Stimulated activated CD4-positive, alpha-beta T cell treated with anti-CD3 and anti-CD28 coated beads, Interleukin-1b, Interleukin-23, amount 100 ng/mL, for 1 hour (primary cell): ENCODE measurements at places on chromosomes 5 and 9.

DNA sequence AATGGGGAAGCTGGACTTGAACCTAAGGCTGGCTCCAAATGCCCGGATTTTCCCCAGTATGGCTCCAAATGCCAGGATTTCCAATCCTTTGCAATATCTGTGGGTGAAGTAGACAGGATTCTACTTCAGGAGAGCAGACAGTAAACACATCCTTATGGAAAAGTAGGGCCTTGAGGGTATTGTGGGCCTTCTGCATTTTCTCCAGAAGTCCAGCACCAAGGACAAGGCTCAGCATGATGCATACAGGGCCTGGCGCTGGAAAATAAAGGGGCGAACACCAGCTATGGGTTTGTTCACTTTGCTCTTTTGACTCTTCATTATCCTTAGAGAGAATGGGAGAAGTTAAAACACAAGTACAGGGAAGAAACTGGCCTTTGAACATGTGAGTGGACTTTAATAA lies 347.5 kb downstream of the SEMA5A start:
- DNase-seq: no peak

GRCh38 chr9:105496826-105497225 lies 49.0 kb downstream of the FSD1L start:
- DNase-seq: no peak

DNA sequence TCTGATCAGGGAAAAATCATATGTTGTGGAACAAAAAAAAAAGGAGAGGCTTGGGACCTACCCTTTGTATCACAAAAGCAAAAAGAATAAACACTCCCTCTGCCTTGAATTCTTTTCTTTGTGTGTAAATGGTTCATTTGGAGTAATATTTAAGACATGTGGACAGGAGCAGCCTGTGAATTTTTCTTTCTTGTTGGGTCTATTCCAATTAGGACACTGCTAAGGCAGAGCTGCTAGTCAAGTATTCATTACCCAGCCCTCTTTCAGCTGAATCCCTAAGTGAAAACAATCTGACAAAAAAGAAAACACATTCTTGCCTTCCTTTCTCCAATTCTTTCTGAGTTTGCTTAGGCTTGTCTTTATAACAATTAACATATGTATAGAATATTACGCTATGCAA lies 330.0 kb downstream of the EBF1 start:
- DNase-seq: no peak

- DNase-seq: no peak
These were observed 36.5 kb upstream of the GLDC start for GRCh38 chr9:6681957-6682501.

DNA sequence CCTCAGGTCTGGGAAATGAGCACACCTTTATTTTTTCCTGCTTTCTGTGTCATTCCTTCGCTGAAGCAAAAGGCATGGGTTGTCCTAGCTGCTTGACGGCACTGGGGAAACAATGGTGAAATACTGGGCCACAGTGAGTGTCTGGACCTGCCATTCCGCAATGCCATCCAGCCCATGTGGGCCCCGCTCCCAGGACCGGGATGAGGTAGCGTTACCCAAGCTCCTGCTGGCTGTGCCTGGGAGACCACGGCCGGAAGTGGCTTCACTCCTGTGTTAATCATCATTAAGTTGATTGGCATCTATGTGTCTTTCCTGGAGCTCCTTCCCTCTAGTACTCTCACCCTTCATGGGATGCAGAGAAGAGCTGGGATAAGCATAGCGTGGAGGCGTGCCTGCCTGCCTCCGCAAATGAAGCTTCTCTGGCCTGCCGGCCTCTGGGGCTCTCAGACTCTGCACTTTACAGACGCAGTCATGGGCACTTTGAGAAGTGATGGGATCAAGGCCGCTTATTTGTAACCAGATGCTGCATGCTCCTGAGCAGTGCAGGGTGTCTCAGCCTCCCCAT lies 16.5 kb upstream of the SMIM32 start:
- no peak for DNase-seq

- no peak for DNase-seq
These were observed 172.9 kb upstream of the NREP start for GRCh38 chr5:111929867-111930266.

DNA sequence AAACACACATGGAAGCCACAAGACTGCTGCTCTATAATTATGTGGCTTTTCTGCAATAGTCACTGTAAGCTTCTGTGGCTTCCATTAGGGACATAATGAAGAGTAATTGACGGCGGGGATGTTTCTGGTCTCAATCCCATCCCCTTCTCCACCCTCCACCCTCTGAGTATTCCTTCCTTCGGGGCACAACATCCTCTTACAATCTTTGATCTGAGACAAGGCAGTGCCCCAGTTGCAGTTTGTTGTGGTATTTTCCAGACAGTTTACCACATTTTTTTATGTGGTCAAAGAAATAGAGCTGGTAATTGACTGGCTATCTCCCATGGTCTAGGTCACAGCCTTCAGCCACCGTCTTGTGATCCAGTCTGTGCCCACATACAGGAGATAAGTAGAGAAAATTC lies 277.7 kb downstream of the NR2F1-AS1 start:
- DNase-seq: no peak

- DNase-seq: no peak
These were observed 75.4 kb downstream of the EMB start for GRCh38 chr5:50365426-50366251.

GRCh38 chr5:122743261-122743660 lies 31.6 kb upstream of the SNX2 start:
- no peak for DNase-seq

- DNase-seq: no peak
These were observed 50.8 kb upstream of the FOXE1 start for GRCh38 chr9:97802276-97802675.

DNA sequence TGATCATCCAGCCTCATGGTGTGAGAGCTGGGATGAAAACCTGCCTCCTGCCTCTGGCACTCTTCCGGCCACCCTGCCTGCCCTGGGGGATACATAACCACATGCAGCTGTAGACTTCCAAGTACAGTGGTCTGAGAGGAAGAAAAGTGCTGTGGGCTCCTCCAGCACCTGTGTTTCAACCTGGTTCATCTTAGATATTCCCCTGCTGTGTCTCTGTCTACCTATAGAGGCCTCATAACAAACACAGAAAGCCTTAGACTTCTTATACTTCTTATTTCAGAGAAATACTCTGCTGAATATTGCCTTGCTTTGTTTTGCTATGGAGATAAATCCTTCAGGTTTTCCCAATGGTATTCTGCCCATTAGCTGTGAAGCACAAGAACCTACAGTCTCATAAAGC lies 19.6 kb upstream of the TNFAIP8 start:
- no peak for DNase-seq

GRCh38 chr9:110028676-110029075 lies 179.3 kb downstream of the C9orf152 start:
- DNase-seq: no peak

DNA sequence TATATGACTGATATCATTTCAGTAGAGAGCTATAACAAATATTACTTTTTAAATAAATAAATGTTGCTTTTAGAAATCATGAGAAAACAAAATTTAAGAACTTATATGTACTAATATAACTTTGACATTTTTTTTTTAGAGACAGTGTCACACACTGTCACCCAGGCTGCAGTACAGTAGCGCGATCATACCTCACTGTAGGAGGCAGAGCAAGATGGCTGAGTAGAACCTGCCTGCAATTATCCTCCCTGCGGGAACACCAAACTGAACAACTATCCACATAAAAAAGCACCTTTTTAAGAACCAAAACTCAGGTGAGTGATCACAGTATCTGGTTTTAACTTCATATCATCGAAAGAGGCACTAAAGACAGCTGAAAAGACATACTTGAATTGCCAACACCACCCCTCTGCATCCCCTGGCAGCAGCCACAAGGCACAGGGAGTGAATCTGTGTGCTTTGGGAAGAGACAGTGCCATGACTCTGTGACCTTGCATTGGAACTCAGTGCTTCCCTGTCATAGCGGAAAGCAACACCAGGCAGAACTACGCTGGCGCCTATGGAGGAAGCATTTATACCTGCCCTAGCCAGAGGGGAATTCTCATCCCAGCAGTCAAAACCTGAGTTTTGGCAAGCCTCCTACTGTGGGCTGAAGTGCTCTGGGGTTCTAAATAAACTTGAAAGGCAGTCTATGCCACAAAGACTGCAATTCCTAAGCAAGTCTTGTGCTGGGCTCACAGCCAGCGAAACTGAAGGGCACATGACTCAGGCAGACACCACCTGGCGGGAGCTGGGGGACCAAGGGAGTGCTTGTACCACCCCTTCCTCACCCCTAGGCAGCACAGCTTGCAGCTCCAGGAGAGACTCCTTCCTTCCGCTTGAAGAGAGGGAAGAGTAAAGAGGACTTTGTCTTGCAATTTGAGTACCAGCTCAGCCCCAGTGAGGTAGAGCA lies 142.7 kb downstream of the FBXL17 start:
- no peak for DNase-seq

- DNase-seq: no peak
These were observed 86.1 kb upstream of the ZNF608 start for GRCh38 chr5:124832510-124832909.

GRCh38 chr5:175489693-175490443 lies 11.5 kb downstream of the SFXN1 start:
- no peak for DNase-seq

DNA sequence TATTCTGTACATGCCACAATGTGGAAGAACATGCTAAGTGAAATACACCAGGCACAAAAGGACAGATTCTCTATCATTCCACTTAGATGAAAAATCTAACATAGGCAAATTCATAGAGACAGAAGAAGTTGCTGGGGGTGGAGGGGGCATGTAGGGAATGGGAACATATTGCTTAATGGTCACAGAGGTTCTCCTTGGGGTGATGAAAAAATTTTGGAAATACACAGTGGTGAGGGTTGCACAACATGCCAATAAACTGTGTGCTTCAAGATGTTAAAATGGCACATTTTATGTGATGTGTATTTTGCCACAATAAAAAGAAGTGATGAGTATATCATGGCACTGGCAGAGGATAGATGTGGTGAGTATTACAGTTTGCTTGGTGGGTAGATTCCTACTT lies 111.9 kb downstream of the SUSD1 start:
- DNase-seq: no peak

- no peak for DNase-seq
These were observed 252.0 kb downstream of the MRPS30 start for GRCh38 chr5:45060724-45061123.

DNA sequence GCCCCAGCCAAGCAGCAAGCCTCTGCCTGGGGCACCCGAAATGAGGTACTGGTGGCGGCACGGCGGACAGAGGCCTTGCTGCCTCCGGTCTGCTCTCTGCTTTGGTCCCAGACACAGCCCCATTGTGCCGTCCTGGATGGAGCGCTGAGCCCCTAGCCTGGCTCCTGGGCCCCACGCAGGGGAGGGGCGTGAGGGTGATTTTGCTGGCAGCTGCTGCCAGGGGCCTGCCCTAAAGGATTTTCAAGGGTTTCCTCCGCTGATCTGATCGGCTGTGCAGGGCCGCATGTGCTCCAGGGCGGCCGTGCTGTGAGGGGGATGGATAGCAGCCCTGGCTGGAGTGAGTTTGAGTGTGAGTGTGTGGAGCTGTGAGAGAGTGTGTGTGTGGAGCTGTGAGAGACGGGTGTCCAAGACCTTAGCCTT lies 1.3 kb downstream of the GPSM1 start:
- no peak for DNase-seq

DNA sequence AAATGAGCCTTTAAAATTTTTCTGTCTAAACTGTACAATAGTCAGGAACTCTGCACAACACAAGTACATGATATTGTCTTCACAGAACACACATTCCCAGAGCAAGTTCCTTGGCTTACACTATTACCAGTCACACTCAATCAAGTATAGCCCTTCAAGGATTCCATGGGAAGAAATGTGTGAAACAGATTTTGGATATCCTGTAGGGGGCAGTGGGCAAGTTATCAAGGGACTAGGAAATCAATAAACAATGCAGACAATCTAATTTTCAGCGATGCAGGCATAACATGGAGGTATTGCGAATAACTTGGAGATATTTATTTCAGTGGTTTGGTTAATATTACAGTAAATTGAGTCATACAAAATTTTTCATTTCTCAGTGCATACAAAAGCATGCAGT lies 1171.5 kb upstream of the NUDT12 start:
- no peak for DNase-seq

- no peak for DNase-seq
These were observed 58.3 kb downstream of the FAM81B start for GRCh38 chr5:95449460-95449859.

GRCh38 chr5:9380109-9380508 lies 165.8 kb downstream of the SEMA5A start:
- DNase-seq: no peak

DNA sequence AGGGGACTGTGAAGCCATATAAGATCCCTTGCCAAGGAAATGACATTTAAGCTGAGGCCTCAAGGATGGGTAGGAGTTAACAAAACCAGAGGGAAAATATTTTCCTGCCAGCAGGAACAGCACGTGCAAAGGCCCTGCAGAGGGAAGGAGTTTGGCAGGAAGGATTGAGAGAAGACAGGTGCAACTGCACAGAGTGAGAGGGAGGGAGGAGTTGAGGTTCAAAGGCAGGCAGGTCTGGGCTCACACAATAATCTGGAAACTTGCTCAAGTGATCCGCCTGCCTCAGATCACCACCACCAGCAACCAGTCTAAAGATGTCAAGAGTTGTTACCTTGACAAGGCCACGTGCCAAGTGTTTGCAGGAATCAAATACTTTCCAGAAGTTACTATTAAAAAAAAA lies 31.1 kb upstream of the PWWP2A start:
- DNase-seq: no peak

GRCh38 chr5:66824476-66824875 lies 228.3 kb downstream of the MAST4 start:
- no peak for DNase-seq

DNA sequence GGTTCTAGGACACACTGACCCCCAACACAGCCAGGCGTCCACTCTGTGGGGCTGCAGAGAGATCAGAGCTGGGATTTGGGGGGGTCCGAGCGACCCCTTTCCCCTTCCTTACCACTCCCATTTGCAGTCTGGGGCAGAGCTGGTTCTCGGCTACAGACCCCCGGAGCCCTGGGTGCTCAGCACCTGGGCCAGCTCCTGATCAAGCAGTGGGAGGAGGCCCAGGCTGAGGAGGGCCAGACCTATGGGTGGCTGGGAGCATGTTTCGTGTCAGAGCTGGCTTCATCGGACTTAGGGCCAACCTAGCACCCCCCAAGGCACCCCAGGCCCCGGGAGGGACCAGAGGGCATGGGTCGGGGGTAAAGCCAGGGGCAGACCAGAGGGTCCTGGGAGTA lies 7.6 kb downstream of the GRIN1 start:
- no peak for DNase-seq

GRCh38 chr5:76278261-76278789 lies 124.8 kb upstream of the IQGAP2 start:
- DNase-seq: no peak

DNA sequence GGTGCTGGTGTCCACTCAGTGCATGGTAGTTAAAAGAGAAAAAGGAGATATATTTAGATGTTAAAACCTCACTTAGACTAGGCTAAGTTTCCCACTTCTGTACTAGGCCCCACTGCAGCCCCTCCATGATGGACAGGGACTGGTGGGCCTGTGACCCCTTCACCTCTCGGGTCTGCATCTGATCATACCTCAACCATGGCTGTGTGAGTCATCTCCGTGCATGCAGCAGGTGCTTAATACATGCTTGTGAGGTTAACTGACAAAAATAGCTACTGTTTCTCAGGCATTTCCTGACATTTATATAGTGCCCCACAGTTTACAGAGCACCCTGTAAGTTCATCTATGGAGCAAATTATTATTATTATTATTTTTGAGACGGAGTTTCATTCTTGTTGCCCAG lies 8.4 kb upstream of the URM1 start:
- DNase-seq: no peak

GRCh38 chr5:133658327-133658726 lies 46.0 kb upstream of the FSTL4 start:
- no peak for DNase-seq
